ENCODE measurements at places on chromosomes 7 and 10. TPM values are rescaled to one million over a fixed set of nuclear protein-coding genes. Genes with fewer than 3 reads are reported as not detected.

DNA sequence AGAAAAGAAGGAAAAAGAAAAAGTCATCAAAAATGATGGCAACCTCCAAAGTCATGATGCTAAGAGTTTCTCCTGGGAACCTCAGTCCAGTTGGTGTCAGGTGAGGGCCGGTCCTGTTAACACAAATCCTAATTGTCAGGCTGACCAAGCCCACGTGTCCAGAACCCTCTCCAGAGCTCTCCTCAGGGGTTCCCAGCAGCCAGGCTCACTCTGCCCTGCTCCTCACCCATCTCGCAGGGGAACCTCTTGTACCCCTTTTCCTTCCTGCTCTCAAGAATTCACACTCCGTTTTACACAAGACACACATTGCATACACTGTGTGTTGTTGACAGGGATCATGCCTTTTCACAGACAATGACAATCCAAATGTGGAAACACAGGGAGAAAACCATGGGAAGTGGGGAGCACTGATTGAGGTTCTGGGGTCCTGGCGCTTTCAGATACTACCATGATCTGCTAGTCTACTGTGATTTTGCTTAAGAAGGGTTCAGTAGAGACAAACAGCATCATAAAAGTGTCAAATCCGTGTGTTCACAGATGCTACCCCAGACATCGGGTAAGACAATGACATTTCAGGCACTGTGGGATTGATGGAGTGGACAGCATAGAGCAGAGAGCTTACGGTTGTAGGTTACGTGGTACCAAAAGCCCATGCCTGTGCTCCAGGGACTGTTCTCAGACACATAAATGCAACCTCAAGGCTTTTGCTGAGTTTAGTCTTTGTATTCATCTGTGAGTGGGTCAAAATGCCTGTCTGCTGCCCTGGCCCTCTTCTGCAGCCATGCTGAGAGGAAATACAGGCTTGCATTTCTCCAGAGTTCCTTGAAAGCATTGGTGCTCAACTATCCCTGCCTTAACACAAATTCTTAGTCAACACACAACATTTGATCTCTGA lies 16.0 kb downstream of the IL2RA start:
- DNase-seq, result no peak

GRCh38 chr10:3769556-3769955 lies 15.5 kb downstream of the KLF6 start:
- DNase-seq, result no peak

GRCh38 chr7:67654642-67655041 lies 658.0 kb downstream of the TYW1 start:
- DNase-seq, result no peak

DNA sequence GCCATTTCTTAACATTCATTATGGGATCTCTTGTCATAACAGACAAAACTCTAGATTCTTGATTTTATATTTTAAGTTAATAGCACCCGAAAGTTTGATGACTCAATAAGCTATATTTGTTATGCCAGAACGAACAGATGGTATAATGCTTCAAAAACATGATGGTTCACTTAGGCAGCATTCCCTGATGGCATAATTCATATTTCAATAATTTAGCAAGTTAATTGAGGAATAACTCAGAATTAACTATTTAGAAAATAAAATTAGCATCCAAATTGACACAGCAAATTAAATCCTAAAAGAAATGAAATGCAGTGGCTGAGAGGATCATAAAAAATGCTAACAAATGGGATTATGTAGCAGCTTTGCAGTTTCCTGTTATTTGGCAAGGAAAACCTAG lies 260.8 kb upstream of the MBL2 start:
- DNase-seq, result no peak

GRCh38 chr10:12577610-12578009 lies 228.3 kb downstream of the CAMK1D start:
- no peak for DNase-seq

DNA sequence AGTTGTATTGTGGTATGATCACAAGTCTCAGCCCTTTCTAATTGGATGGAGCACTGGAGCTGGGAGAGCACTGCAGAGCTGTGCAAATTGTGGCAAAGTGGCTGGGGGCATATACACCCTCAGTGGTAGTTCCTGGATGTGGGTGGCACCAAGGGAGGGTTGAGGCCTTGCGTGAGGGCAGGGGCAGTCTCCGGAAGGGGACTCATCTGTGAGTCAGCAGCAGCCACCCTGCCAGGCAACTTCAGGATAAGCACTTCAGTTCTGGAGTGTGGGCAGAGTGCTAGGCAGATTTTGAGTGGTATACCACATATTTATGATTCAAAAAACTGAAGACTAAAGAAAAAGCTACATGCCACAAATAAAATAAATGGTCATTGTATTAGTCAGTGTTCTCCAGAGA lies 210.5 kb downstream of the ETV1 start:
- peak; percentile 70 for DNase-seq

GRCh38 chr10:90087197-90088023 lies 386.0 kb downstream of the KIF20B start:
- peak; percentile 76 for DNase-seq

ODAD2 gene
- 1.3 TPM for total RNA-seq

HHEX gene
- total RNA-seq, result 0.19 TPM

SPDYE6 gene
- total RNA-seq, result not detected

CISD1 gene
- 58.0 TPM for total RNA-seq

GALNT17 gene
- not detected for total RNA-seq

LRRN3 gene
- not detected for total RNA-seq

All from MCF 10A (cell line).